IPS DF 19.7 (cell line): ENCODE measurements at places on chromosomes 5 and 9.
A peak's percentile ranks its signal among the peaks of the same experiment; 100 is the strongest.

DNA sequence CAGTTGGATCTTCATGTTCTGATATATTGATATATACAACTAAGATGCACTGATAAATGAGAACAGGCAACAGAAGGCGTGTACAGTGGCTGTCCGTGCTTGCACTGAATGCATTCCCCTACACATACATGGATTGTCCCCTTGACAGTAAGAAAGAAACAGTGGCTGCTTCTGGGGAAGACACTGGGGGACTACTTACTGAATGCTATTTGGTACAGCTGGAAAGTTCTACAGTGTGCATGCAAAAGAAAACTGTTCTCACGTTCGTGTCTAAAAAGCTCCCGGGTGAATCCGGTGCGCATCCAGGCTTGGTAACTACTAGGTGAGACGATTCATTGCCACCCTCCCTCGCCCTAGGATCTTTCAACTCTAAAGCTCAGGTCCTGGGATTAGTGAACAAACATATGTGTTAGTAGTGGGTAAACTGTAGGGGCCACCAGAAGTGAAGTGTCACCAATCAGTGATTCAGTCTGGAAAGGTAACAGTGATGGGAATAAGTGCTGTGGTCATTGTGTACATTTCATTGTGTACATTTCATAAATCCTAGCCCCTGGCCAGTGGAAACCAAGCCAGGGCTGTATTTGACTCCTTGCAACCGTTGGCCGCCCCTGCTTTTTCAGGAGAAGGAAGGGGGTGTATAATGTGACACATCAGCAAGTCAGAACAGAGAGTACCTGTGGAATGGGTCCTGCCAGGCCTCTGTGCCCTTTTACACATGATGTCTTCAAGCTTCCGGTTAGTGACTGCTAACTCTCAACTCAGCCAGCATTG, 46.3 kb upstream of the BOD1 start:
- DNase-seq, result no peak

DNA sequence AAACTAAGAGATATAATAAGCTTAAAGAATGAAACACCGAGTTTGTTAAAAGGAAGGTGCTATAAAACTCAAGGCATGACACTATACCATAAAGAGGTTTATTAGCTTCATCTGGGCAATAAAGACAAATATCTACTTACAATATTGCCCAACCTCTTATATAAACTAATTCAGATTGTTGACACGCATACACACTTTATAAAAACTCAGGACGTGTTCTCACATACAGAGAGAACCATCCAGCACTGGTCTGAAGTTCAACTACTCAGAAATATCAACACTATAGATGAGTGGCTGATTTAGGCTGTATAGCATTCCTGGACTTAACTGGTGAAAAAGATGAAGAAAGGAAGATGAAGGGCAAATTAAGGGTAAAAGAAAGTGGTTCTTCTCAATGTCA, 81.2 kb downstream of the FRMD3 start:
- no peak for DNase-seq

- no peak for DNase-seq
Observed at GRCh38 chr5:82421119-82421518, 143.0 kb upstream of the RPS23 start.

DNA sequence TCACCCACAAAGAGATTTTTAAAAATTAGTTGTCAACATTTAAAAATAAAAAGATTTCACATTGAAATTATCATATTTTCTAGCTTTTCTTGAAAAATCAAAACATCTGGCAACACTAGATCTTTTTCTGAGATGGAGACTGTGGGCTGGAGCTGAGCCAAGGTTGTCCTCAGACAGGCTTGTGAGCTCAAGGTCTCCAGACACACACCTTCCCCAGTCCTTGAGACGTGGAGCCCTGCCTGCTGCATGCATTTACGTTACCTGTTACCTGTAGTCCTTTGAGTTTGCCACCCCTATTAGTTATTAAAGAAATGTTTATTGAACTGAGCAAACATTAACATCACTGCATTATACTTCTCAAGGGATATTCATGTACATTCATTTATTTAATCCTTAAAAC, 87.5 kb upstream of the TLE1 start:
- DNase-seq, result no peak

- no peak for DNase-seq
Observed at GRCh38 chr5:14167211-14167845, 24.2 kb downstream of the TRIO start.

GRCh38 chr9:136439481-136440408, at the start of gene INPP5E:
INPP5E (minus strand) TSS chr9:136439845; CDS start chr9:136439419, 426 bp downstream.
- peak; percentile 5 for DNase-seq

DNA sequence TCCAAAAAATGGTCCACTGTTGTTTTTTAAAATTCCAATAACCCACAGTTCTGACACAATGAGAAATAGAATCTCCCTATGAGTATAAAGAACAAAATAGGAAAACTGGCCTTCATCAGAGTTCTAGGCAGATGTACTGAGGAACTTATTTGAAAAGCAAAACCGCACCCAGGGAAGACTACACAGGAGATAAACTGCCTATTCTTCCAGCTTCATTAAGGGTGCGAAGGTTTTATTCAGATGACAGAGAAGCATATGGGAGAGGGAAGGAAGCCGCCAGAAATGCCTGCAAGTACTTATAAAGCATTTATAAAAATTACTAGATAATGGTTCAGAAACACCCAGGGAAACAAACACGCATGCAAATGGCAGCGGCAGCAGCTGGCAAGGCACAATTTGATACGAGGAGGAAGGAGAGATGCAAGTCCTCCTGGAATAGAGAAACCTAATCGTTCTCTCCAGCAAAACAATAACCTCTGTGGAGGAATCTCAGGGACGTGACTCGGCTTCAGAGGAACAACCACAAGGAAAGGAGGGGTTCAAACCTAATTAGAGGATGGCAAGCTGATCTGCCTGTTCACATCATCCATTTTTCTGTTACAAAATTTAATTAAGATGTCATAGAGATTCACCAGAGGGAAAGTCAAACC, 9.0 kb downstream of the TTLL11 start:
- DNase-seq, result no peak

DNA sequence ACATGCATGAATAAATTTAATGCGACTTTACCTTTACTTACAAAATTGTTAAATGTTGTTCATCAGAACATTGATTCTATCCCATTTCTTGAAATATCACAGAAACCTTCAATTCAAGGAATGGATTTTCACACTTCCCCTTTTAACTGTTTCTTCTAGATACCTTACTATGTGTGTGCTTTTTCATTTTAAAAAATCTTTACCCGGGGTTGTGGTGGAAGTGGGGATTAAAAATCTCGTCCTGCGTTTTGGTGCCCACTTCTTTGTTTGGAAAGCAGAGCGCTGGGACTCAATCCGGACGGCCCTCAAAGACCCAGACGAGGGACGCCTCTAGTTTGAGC, 5.8 kb upstream of the MEF2C start:
- no peak for DNase-seq

DNA sequence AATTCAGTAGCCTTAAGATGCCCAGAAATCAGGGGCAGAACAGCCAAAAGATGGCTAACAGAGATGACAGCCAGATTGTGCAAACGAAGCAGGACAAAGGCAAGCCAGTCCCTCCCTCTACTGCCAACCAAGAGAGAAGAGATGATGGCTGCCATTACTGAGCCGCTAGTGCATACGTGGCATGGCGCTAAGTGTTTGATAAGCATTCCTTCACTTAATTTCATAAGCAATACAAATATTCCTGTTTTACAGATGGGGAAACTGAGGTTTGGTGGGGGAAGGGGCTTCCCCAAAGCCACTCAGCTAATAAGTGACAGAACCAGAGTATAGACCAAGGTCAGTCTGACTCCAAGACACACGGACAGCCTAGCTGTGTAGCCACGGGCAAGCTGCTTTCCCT, 44.1 kb downstream of the STK10 start:
- no peak for DNase-seq

- no peak for DNase-seq
Observed at GRCh38 chr9:94852373-94852772, 125.9 kb downstream of the AOPEP start.

DNA sequence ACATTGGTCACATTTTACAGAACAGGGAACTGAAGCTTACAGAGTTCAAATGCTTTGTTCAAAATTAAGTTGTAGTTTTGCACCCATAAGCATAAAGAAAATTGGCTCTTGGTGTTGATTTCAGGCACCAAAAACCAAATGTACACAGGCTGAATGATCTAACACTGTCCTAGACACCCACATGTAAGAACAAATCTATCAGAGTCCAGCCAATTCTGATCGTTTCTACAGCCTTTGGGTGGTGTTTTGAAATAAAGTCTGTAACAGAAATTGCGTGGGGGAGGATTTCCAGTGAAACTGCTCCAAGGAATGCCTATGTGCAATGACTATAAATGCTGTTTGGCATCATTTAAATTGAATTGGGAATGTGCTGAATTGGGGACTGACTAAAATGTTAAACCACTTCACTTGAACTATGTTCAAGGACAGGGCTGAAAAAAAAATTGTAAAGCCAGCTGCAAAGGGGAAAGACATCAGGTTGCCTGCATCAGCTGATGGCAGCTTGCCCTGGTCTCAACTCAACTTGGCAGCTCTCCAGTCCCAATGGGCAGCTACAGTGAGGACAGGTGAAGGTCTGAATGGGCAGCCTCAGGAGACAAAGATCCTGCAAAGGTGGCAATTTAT, 92.2 kb upstream of the TRPC7 start:
- DNase-seq, result no peak

GRCh38 chr5:61687371-61687770, 355.3 kb downstream of the ZSWIM6 start:
- no peak for DNase-seq

DNA sequence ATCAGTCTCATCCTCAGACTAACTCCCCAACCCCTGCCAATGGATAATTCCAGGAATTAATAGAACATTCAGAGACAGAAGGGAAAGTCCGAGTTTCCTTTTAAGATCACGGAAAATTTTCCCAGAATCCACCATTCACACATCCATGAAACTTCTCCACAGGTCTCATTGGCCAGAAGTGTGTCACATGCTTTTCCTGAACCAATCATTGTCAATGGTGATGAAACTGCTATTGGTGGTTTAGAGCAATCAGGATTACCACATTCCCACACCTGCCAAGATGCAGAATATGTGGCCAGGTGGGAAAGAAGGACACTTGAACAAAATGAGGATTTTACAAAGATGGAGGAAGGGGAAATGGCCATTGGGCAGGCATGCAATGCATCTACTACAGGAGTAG, 29.3 kb upstream of the SNX2 start:
- no peak for DNase-seq

DNA sequence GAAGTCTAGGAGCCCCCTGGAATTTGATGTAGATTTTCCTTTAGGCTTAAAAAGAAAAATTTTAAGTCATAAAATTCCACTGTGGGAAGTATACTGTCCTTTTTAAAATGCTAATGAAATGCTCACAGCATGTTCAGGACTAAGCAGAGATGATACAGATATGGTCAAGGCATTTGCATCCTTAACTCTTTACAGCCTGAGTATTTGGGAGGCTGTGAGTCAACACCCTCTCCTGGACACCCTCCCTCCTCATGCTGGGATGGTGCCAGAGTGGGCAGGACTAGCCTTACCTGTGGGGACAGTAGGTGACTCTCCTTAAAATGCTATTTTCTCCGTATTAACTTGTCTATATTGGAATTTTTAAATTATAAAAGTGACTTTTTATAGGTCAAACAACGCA, 197.4 kb upstream of the ELL2 start:
- DNase-seq, result no peak

GRCh38 chr5:114062932-114063867, 298.7 kb upstream of the KCNN2 start:
- DNase-seq, result no peak

- DNase-seq, result no peak
Observed at GRCh38 chr9:109910671-109911518, 130.9 kb downstream of the PALM2AKAP2 start.

DNA sequence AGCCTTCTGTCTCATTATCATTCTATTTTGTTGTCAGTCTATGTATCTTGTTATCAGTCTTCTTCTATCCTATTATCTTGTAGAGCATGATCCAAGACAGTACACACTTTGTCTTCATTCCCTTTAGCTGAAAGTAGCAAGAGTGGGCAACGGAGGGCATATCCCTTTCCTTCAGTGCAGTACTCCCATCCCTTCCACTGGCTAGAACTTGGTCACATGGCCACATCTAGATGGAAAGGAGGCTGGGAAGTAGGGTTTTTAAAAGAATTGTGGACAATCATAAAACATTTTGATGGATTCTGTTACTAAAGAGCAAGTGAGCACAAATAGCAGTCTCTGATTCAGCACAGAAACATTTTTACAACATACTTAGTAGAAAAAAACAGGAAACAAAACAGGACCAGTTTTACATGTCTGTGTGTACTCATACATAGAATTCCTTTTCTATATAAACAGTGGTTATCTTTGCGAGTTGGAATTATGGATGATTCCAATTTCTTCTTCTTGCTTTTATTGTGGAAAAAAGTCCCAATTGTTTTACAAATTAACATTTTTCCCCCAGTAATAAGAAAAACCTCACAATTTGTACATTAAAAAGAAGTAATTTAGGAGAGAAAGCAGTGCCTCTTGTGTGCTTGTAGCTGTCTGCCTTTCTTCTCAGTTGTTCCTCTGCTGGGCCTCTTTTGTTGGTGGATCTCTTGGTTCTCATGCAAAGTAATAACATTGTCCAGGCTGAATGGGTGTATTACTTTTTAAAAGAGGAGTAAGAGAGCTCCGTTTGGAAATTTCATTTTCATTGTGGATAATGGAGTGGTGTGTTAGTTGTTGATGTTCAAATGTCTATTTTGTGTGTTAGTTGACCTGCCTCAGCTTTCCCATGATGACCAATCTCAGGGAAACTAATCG, 410.9 kb upstream of the TRPC7 start:
- DNase-seq, result no peak

GRCh38 chr5:115875447-115875846, 33.7 kb downstream of the AP3S1 start:
- DNase-seq, result peak; percentile 5

DNA sequence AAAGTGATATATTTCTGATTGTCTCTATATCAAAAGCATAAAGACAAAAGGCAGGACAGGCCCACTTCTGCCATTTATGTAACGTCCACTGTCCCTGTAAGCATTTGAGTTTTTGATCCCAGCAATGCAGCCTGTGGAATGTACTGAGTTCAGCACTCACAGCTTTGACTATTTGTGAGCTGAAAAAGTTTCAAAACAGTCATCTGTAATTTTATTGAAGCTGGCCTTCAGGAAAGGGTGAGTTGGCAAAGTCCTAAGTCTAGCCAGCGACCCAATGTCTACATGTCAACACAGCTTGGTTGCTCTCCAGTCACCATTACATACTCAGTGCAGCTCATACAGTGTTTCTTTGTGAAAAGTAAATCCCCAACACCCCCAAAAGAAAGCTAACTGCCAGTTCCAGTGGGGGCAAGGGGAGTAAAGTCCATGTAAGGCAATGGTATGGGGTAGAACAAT, 9.7 kb downstream of the LIFR start:
- DNase-seq, result no peak

DNA sequence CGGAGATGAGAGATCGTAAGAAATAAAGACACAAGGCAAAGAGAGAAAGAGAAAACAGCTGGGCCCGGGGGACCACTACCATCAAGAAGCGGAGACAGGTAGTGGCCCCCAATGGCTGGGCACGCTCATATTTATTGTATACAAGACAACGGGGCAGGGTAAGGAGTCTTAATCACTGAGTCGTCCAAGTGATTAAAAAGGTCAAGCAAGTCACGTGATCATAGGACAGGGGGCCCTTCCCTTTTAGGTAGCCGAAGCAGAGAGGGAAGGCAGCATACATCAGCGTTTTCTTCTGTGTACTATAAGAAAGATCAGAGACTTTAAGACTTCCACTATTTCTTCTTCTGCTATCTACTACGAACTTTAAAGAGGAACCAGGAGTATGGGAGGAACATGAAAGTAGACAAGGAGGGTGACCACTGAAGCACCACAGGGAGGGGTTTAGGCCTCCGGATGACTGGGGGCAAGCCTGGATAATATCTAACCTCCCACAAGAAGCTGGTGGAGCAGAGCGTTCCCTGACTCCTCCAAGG, 24.6 kb upstream of the QSOX2 start:
- no peak for DNase-seq
